ENCODE measurements at places on chromosomes 13 and 19.
A peak's percentile ranks its signal among the peaks of the same experiment; 100 is the strongest.

GRCh38 chr19:13013649-13014048 is 18.4 kb downstream of the NFIX start:
- DNase-seq: no peak

GRCh38 chr13:33328701-33329100 is 43.1 kb upstream of the STARD13 start:
- peak; percentile 54 for DNase-seq

GRCh38 chr13:112952759-112953551 is 16.1 kb upstream of the MCF2L start:
- DNase-seq: no peak

DNA sequence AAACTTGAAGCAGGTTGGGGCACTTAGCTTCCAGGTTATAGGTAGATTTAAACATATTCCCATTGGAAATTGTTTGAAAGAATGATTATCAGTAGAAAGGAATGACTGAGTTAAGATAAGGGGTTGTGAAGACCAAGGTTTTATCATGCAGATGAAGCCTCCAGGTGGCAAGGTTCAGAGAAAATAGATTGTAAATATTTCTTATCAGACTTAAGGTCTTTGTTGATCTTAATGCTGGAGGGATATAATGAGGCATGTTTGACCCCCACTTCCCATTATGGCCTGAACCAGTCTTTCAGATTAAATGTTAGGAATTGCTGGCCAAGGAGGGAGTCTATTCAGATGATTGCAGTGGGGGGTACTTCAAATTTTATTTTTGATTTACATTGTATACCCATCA is 1486.5 kb upstream of the PRR20A start:
- DNase-seq: no peak

- DNase-seq: no peak
Measured at GRCh38 chr13:28557725-28558520, 63.0 kb upstream of the FLT1 start.
